Right ventricle myocardium inferior (tissue), 1 donor: ENCODE measurements at places on chromosomes 5 and 9.

GRCh38 chr9:93661591-93661990, 85.2 kb downstream of the PHF2 start:
- no peak for DNase-seq

DNA sequence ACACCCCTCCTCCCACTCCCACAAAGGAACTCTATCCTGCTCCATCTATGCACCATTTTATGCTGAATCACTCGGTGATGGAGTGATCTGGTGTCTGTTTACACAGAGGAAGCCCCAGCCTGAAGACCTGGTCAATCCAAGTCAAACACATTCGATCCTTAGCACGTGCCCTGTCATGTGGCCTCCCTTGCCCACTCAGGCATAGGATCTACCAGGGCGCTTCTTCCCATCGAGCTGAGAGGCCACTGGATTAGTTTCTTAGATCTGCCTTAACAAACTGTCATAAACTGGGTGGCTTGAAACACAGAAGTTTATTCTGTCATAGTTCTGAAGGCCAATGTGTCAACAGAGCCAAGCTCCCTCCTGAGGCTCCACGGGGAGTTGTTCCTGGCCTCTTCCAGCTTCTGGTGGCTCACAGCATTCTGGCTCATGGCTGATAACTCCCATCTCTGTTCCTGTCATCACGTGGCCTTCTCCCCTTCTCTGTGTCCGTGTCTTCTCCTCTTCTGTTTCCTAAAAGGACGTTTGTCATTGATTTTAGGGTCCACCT, 34.2 kb downstream of the FOXI1 start:
- no peak for DNase-seq

DNA sequence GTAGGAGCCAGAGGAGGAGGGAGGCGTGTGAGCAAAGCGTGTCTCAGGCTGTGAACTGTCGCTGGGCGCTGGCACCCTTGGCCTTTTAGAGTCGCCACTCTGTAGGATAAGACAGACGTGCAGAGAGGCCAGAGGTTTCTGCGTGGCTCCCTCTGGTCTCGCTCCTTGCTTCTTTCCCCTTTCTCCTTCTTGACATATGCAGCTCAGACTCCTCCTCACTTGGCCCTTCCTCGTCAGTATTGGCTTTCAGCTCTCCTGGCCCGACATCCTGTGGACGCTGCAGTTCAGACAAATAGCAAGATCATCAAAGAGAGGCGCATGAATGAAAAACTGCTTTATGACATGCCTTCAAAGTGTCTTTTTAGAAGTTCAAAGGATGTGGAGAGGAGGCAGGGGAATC, 116.8 kb upstream of the SPRY4 start:
- DNase-seq = no peak

DNA sequence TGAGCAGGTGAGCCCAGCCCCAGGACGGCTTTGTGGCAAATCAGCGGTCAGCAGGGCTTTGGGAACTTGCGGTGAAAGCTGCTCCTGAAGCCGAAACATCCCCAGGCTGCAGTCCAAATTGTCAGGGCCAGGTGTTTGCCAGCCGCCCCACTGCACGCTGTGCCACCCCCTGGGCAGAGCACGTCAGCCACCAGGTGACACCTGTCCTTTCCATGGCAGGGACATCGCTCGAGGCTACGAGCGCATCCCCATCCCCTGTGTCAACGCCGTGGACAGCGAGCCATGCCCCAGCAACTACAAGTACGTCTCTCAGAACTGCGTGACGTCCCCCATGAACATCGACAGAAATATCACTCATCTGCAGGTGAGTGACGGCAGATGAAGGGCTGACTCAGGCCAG, 64.4 kb upstream of the CACNA1B start:
- DNase-seq = peak; percentile 11

DNA sequence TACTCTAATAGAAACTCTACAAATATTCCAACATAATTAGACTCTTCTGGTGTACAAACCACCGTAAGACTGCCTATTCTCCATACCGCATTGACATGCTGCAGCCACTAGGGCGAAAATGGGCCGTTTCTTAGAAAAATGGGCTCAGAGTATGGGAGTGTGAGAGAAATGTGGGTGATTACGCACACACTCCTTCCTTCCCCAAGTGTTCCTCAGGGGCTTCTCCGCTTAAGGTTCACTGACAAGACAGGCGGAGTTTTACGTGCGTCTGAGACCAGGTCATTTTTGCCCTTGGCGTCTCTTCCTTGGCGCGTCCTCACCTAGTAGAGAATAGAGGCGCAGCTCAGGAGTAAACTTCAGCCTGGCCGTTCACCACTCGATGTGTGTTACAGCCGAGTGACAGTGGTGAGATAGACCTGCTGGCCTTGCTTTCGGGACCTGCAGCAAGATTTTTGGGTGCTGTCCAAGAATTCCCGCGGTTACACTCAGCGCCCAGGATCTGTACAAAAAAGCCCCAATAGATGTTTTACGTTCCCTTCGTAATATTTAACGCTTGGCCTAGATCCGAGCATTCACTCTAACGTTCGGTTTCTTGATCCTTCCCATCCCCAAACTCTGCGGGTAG, 1.8 kb upstream of the NTRK2 start:
- no peak for DNase-seq

DNA sequence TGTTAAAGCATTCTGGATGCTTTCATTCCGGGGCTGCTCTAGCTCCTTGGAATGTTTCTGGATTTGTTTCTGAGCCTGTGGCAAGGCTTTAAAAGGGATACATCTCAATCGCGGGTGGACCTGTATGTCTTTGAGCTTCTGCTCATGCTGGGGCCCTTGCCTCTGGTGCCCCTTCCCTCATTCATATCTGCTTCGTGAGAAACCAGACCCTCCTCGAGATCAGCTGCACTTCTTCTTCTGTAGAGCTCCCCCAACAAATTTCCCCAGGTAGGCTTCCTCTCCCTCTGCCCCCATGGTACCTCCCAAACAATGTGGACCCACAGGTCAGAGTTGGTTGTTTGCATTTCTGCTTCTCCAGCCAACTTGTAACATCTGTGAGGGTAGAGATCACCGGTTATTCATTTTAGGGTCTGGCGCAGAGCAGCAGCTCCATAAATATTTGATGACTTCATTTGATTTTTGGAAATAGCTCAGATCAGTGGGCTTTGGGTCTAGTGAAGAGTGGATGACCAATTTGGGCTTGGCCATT, 6.6 kb downstream of the ZNF618 start:
- DNase-seq = no peak

- DNase-seq = no peak
Observed at GRCh38 chr9:93017621-93018020, 40.9 kb upstream of the SUSD3 start.

GRCh38 chr5:57341380-57341979, 141.1 kb downstream of the ACTBL2 start:
- no peak for DNase-seq

GRCh38 chr5:65326922-65327321, 154.8 kb downstream of the ADAMTS6 start:
- DNase-seq = no peak
